ACHN (cell line): ENCODE measurements at places on chromosomes 1 and 21.

- DNase-seq, result no peak
These were observed 695 bp upstream of the ALG14 start for GRCh38 chr1:95073446-95073845.

DNA sequence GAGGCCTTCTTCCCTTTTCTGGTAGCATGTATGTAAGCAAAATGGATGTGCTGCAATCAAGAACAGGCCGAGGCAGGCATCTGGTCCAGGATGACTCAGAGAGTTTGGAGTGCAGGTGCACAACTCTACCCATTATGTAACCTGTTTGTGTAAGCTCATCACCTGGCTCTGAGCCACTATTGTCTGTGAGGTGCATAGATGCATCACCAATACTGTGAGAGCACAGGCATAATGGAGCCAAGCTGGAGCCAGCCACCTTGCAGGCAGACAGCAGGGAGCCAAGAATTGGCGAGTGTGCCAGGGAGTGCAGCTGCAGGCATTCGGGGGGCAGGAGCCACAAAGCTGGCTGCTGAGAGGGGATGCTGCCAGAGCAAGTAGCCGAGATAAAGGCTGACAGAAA, 549.9 kb upstream of the RGS18 start:
- DNase-seq, result no peak

DNA sequence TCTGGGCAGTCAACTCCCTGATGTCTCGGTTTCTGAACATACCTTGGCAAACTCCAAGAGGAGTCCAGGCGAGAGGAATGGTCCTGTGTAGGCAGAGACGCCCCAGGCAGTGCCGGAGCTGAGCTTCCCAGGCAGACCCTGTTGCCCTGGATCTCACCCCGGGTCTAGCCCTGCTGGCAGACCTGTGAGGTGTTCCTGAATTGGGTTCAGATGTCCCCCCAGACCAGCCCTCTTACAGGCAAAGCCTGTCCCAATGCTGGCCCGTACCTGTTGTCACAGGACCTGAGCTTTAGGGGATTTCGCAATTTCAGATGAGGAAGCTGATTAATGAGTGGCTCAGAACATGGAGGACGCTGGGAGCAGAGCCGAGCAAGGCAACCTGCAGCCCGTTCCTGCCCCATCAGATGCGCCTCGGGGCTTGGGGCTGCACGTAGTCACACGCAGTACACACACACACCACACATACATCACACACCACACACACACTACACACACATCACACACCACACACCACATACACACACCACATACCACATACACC, 38.5 kb upstream of the PDE9A start:
- DNase-seq, result peak; percentile 27

GRCh38 chr1:198771563-198772153, 132.8 kb downstream of the PTPRC start:
- DNase-seq, result peak; percentile 66

DNA sequence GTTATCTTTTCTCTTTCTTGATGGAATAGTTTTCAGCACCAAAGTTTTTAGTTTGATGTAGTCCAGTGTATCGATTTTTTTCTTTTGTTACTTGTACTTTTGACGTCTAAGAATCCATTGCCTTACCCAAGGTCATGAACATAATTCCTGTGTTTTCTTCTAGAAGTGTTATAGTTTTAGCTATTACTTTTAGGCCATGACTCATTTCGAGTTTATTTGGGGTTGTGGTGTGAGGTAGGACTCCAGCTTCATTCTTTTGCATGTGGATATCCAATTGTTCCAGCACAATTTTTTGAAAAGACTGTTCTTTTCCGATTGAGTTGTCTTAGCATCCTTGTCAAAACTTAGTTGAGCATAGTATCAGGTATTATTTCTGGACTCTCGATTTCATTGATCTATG, 79.4 kb upstream of the SELENON start:
- no peak for DNase-seq

DNA sequence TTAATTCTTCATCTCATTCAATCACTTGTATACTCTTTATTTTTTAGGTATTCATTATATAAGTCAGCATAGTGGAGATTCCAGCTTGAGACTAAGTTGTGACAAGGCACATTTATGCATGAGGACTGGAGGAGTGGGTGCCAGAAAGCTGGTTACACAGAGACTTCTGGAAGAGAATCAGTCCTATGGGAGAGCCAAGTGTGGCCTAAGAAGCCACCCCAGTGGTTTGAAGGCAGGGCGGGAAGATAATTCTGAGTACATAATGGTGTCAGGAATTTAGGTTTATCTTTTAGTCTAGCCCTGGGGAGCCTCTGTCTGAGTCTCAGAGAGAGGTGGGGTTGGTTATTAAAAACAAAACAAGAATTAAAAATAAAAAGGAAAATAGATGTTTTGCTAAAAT, 83.0 kb downstream of the SPAG17 start:
- DNase-seq, result no peak

- peak; percentile 78 for DNase-seq
These were observed 47.6 kb upstream of the SAMD13 start for GRCh38 chr1:84253891-84254290.

- no peak for DNase-seq
These were observed 136.8 kb downstream of the GLIS1 start for GRCh38 chr1:53601867-53602775.

GRCh38 chr1:63920154-63921117, 146.6 kb downstream of the ROR1 start:
- DNase-seq, result peak; percentile 90

DNA sequence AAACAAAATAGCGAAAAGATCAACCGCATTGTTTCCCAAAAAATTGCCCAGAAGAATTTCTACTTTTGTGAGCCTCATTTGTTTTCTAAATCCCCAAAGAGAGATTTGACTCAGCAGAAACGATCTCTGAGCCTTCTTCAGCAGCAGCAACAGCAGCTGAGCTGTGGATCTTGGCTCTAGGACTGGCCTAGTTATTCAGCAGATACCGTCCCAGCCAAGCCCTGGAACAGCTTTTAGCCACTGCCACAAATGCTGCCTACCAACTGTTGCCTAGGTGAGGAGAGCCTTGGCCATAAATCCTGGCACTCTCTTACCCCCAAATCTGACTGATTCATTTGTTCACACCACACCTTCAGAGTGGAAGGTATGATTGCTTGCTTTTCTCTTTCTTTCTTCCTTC, 320.1 kb downstream of the TGFB2 start:
- DNase-seq, result no peak

DNA sequence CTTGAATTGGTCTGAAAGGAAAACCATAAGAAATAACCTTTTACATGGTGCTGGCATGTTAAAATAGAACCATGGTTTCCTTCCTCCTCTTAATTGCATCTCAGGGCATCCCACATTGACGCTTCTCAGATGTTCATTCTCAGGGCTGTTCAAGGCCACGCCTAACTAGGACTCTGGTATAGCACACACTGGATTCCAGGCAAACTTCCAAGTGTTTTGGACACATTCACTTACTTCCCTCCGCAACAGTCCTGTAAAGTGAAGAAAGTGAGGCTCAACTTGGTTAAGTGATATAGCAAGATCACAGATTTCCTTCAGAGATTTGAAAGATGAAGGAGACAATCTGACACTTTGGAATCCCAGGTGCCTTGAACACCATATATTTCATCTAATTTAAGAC, 244.8 kb downstream of the DUSP10 start:
- DNase-seq, result no peak

- DNase-seq, result no peak
These were observed 14.9 kb upstream of the RAB42 start for GRCh38 chr1:28577052-28577678.
